ENCODE measurements at places on chromosomes 7 and 10.

GRCh38 chr10:76779796-76780301 is 857.8 kb downstream of the KCNMA1 start:
- no peak for DNase-seq

DNA sequence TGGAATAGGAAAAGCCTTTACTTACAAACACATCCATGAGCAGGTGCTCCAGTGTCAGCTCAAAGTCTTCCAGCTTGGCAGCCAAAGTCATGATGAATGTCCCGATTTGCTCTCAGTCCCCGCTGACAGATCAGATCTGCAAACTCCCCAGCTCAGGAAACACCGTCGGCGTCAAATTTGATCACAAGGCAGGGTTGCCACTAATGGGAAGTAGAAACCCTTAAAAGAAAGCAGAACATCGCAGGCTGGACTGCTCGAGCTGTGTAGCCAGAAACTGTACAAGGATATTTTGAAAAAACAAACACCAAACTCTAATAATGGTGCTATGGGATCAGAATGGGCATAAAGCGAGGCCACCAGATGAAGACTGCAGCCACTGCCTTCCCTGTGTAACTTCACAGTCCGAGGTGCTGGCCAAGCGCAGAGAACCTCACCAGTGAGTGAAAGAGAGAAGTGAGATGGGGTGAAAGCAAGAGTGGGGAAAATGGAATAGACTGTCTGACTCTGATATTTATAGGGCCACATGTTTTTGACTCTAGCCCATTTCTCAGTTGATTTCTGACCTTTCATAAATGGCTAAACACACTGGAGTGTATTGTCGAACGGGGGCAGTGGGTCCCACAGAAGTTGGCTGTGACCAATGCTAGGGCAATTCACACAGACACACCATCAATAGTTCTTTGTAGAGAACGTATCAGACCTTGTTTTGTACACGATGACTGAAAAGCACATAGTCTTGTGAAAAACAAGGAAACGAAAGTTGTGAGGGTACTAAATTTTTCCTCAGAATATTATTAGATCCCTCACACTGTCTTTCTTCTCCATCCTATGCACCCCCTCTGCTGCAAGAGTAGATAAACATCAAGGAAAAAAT is 306.2 kb downstream of the FRMD4A start:
- DNase-seq: no peak

DNA sequence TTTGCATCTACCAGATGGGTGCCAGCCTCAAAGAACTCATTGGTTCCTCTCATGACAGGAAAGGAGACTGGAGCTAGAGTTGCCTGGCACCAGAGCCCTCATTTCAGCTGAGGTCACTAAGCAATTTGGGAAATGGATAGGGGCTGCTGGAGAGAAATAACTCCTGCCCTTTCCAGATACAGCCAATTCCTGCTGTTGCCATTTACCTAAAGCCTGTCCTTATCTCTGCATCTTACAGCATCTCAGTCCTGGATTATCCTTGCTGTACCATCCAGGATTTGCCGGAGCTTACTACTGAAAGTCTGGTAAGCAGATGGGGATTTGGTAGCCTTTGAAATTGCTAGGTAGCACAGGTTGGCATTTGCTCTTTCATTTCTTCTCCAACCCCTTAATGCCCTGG is 31.9 kb upstream of the SMKR1 start:
- DNase-seq: no peak

DNA sequence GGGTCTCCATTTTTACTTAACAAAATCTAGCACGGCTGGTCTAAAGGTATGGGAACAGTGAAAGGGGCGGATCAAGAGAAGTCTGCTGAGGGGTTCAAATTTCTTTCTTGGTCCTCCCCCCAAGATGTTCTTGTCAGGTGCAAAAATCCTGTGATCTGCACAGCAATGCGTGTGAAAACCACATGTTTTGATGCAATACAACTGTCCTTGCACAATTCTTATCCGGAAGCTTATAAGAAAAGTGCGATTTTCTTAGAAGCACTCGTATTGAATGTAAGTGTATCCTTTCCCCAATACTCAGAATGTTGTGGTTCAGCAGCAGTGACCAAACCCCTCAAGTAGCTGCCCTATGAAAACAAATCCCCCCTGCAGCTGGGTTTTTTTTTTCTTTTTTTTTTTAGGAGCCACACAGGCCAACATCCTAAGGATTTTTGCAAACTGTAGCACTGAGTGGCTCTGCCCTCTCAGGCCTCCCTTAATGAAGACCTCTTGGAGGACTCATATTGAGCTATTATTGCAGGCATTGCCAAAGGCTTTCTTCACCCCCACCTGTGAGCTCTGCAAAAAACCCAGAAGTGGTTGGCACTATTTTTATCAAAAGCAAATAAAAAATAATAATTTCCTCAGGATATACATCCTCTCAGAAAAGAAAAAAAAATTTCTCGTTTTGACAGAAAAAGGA is 151.9 kb upstream of the ITGB1 start:
- DNase-seq: no peak

DNA sequence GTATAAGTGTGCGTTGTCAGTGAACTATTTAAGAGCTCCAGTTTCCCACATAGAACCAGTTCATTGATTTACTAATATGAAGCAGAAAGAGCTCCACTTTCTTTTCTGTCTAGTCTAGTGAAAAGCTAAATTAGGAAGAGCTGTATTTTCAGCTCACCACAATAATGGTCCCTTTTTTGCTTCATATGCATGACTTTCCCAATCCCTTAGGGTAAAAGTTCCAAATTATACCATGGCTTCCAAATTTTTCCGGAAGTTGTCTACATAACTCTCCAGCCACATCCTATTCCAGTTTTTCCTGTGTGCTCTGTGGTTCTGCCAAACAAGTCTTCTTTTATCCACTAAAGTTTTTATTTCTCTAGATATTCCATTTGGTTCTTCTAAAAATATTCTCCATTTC is 685.2 kb downstream of the REEP3 start:
- DNase-seq: no peak

DNA sequence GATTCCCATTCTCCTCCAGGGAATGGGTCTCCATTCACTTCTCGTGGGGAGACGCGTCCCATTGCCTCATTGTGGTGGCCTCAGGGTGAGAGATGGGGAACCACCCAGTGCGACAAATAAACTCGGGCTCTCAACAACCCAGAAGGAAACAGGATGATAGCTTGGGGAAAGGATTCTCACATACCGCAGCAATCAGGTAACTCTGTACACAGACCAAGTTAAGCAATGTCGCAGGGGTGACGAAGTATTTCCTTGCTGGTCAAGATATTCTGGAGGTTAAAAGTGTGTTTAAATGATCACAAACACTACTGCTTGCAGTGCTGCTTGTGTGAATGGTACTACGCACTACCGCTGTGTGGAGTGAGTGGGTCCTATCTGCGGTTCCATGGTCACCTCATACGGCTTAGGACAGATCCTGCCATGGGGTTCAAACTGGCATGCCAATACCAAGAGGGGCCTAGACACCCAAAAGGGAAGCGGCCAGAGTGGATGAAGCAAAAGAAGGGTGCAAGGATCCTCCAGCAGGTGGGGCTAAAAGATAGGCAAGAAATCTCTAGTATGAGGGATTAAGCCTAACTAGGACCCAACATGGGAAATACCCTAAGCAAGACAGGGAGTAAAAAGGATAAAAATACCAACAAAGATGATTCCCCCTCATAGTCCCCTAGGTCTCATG is 143.8 kb upstream of the TMEM106B start:
- no peak for DNase-seq

- peak; percentile 70 for DNase-seq
These were observed at the start of gene PIK3AP1 for GRCh38 chr10:96720422-96721206. Gene PIK3AP1, minus strand, starts transcription at chr10:96720514. Its CDS starts 120 bp downstream, at chr10:96720394.

DNA sequence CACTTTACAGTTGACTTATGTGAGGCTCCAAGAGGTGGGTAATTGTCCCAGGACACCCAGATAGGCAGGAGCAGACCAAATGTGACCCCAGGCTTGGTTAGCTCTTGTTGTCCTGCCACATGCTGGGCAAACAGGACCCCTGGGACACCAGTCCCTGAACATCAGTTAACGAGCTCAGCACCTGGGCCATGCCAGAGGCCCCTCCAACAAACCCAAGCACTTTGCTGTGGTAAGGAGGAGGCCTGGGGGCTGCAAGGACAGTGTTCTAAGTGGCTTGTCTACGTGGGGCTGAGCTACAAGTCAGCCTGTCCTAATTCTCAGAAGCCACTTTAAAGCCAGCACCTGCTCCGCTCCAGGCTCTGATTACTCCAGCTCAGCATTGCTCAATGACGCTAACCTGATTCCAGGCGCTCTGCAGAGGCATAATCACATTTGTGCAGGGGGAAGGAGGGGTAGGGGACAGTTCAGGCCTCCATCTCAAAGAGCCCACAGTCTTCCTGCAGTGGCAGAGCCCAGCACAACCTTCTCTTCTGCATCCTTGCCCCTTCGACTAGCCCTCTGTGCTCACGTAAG is 57.2 kb downstream of the DDC start:
- DNase-seq: peak; percentile 52

DNA sequence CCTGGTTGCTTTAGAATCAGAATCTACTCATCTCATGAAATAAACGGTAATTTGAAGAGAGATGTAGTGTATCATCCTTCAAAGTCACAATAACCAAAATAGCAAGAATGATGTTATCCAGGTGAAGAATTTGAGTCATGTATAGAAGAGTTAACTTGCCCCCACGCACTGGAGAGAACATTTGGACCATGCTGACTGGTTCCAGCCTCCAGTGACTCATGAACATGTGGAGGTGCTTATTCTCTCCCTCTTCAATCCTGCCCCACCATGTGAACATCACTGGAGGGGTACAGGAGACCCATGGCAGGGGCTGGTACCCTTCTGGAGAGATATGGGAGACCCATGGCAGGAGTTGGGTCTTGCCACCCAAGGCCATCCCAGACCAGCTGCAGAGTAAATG is 427.8 kb downstream of the CALN1 start:
- DNase-seq: no peak

- DNase-seq: no peak
These were observed 347.1 kb upstream of the NRP1 start for GRCh38 chr10:33681595-33681994.

DNA sequence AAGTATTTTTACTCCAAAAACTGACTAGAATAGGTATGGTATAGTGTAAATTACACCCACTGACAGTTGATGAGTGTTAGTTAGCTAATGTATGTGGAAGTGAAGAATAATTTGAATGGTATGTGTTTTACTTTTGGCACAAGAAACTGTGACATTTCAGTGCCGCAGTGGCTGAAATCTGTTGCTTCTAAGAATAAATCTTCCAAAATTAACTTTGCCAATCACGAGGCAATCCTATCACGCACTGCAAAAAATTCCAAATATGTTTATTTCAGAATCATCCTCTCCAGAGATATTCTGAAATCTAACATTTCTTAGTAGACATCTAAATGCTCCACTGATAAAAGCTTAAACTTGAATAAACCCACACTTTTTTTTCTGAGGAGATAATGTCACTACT is 61.2 kb downstream of the PCLO start:
- no peak for DNase-seq

GRCh38 chr7:43625980-43626379 is 43.1 kb downstream of the STK17A start:
- no peak for DNase-seq

- DNase-seq: no peak
These were observed 266.8 kb upstream of the STEAP1 start for GRCh38 chr7:89887489-89887888.

GRCh38 chr10:123614888-123615287 is 51.3 kb upstream of the GPR26 start:
- DNase-seq: peak; percentile 62

DNA sequence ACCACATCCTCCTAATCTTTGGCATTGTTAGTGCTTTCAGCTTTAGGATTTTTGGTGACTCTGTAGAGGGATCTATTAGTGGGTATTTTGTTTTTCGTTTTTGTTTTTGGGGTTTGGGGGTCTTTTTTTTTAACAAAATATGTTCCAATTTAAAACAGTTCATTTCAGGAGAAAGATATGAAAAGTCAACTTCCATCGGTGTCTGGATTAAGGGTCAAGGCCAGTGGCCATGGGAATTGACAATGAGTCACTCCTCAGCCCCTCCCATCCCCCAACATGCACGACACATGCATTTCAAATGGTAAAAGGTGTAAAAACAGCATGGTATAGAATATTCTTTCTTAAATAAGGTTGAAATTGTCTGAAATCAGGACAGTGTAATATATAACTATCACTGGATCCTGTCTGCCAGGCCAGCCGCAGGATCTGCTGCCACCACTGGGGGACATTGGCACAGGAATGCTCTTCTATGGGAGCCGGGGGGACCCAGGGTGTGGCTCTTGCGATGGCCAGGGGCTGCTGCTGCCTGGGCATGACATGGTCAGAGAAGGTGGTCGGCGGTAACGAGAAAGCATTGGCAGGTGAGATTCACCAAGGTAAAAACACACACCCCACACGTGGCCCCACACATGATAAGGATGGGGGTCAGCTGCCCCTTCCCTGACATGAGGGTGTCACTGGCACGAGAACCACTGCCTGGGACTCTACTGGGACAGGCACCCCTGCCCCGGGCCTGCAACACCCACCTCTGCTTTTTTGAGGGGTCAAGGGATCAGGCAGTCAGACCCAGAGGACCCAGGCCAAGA is 126.2 kb upstream of the KCTD7 start:
- no peak for DNase-seq

DNA sequence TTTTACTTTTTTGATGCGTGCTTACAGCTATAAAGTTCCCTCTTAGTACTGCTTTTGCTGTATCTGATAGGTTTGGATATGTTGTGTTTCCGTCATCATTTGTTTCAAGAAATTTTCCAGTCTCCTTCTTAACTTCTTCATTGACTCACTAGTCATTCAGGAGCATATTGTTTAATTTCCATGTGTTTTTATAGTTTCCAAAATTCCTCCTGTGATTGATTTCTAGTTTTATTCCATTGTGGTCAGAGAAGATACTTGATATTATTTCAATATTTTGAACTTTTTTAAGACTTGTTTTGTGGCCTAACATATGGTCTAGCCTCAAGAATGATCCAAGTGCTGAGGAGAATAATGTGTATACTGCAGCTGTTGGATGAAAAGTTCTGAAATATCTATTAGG is 75.5 kb upstream of the CREB5 start:
- no peak for DNase-seq

DNA sequence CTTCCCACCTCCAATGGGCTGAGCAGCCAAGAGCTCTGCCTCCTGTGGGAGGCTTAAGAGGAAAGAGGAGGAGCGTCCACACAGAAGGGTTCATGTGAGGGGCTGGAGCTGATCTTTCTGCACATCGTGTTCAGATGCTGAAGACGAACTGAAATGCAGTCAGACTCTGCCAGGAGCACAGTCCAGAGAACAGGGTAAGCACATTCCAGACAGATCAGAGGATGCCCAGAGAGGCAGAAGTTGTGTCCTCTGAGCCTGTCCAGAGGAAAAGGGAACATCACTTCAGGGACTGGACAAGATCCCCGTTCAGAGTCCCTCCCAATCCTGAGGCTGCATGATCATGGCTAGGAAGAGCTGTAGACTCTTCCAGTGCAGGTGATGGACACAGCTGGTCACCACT is 72.9 kb downstream of the ITIH5 start:
- DNase-seq: no peak

DNA sequence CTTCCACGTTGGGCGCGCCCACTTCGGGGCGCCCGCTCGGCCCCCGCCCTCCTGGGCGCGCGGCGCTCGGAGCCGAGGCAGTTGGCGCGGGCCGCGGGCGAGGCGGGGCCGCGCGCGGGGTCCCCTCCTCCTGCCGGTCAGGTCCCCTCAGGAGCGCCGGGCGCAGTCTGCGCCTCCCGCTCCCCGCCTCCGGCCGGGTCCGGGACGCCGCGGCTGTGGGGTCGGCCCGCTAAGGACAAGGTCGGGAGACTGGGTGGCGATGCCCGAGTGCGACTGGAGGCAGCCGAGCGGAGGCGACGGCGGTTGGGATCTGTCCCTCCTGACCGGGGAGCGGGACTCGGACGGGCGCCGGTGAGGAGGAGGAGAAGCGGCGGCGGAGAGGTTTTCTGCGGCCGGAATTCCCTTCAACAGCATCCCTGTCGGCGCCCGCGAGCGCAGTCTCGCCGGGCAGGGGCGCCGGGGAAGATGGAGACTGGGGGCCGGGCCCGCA is at the start of gene ATRNL1:
TSS of gene ATRNL1 (plus strand) at position 80 of the 490 bp plus-strand sequence. CDS start at position 466, 386 bp downstream.
- peak; percentile 51 for DNase-seq
